Panc1 (cell line): ENCODE measurements at places on chromosomes 1 and 21.

- DNase-seq: no peak
Observed at GRCh38 chr1:39866767-39867166, 16.5 kb downstream of the TRIT1 start.

DNA sequence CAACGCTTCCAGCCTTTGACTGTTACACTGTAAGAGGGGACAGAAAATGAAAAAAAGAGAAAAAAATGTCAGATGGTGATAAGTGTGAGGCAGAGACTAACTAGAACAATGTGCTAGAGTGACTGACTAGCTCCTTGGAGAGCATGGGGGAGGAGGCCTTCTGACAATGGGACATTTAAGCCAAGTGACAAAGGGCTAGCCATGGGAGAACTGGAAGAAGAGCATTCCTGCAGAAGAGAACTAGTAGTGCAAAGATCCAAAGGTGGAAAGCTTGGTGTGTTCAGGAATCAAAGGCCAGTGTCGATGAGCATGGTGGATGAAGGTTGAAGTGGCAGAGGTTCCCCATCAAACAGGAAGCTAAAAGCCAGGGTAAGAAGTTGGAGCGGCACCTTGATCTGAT is 25.8 kb downstream of the STYXL2 start:
- no peak for DNase-seq

DNA sequence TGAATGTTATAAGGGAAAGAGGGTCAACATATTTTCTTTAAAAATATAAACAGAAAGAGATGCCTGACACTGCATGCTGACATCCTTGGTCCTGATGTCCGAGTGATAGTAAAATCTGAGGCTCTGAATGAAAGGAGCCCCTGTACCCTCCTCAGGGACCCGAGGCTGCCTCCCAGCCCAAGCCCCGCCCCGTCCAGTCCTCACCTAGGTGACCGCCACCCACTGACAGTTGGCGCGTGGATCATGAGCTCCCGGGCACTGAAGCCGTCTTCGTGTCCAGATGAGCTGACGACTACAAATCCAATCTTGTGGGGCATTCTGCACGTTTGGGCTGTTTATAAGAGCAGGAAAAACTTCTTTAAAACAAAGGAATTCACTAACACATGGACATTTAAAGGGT is 4.9 kb downstream of the CEP104 start:
- no peak for DNase-seq

DNA sequence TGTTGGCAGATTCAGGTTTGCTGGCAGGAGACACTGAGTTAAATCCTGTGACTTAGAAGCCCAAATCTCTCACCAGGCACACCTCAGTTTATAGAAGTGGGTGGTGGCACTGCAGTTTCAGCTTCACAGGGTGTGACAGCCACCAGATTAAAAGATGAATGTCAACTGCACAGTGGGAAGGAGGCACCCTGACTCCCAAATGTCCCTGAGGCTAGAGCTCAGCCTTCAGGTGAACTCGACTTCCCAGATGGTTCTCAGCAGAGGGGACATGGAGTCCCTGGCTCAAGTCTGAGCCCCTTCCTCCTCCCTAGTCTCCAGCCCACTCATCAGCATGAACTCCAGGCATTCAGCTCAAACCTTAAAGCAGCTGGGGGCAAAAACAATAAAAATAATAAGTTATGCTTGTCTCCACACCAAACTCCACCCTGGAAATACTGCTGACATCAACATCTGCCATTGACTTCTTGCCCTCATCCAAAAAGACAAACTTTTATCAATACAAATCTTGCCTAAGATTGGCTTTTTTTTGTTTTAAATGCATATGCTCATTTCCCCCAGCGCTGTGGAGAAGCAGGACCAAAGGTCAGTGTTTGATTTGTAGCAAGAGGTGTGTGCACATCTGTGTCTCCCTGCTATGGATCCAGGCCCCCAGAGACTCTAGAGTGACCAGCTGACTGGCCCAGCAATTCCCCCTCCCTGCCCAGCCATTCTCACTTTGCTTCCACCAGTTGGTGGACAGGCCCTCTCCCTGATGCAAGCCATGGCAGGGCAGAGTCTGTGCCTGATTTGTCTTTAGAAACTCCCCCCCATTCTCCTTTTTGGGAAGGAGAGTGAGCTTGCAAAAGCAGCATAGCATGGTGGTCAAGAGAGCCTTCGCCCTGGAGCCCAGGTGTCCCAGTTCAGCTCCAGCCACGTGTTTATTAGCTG is 18.5 kb upstream of the S100A7 start:
- DNase-seq: no peak
